Brain microvascular endothelial cell (primary cell): ENCODE measurements at places on chromosomes 4 and X.

DNA sequence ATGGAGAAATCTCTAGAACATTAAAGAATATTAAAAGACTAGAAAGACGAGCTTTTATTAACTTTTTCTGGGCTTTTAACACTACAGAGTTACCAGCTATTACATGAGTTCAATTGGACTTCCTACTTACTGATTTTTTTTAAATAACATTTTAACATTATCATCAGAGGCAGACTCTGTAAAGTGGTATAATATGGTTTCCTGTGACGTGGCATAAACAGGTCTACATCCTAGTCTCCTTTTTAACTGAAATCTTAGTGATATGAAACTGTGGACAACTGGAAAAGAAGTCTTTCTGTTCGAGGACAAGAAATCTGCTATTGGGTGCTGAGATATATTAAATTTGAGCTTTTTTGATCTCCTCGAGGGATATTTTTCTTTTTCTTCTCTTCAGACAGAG, 48.7 kb upstream of the ABCG2 start:
- no peak for DNase-seq

GRCh38 chr4:102687373-102687981, 73.3 kb downstream of the MANBA start:
- DNase-seq, result peak; percentile 20

GRCh38 chr4:118076958-118077766, 42.9 kb downstream of the NDST3 start:
- DNase-seq, result peak; percentile 45

DNA sequence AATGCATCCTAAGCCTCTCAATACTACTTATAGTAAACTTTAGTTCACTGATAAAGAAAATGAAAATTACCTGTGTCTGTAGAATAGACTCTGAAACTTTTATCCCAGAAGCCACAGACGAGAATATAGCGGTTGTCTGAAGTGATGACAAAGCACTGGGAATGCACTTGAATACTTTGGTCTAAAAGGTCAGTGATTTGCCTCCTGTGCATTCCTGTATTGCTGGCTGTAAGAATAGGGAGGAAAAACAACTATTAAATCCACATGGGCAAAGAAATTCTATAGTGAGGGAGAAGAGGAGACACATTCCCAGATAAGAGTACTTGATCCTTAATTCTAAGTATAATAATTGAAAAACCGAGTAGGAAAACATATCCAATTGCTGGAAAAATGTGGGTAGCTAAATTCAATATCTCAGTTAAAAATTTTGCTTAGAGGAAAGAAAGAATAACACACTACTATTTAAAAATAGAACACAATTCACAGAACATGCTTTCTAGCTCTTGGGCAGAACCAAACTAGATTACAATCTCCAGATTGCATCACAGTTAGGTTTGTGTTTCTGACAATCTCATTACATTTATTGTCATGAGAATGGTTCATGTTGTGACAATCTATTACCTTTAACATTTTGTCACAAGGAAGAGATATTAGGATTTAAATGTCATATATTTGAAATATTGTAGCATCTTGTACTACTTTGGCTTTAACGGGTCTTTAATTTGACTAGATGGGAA, 232.1 kb downstream of the DCLK2 start:
- DNase-seq, result peak; percentile 77

DNA sequence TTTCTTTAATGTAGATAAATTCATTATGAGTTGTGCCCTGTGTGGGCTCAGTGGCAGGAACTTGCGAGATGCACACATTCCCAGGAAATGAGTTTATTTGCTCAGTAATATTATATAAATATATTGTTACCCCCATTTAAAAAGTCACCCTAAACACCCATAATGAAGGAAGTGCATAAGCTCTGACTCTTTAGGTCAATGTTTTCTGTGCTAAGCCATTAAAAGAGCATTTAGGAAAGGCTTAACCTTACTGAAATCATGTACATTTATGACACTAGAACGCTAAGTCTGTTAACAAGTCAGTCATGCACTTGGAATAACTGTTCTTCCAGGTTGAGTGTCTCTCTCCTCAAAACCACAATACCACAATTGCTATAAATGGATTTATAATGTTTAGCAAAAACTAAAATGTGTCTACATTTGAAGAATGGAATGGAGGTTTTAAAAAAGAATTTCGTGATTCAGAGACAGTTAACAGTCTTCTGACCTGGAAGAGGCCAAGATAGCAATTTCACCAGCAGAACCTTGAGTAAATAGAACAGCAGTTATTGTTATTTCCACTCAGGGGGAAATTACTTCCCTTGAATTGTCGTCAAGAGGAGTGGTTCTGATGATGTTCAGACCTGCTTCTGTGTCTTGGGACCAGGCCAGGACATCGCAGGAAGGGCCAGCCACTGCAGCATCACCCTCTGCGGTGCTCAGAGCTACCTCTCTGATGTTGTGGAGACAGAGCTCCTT, 91.1 kb upstream of the VEGFC start:
- peak; percentile 69 for DNase-seq

DNA sequence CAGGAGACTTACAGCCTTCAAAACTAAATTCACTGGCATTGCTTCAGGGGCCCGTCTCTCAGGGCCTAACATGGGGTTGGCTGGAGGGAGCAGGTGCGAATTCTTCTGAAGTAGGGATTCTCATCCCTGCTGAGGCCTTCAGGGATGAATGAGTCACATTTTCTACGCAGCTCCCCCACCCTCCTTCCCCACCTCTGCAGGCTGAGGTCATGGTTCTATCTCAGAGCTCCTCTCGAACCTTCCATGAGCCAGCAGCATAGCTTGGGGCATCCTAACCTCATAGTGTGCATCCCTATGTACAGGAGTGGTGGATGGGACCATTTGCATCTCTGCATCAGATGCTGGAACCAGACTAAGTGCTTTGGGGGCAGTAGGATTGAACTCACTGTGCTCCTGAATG, 309.2 kb downstream of the EVC2 start:
- no peak for DNase-seq

GRCh38 chrX:107787827-107788226, 10.3 kb downstream of the NCBP2L start:
- no peak for DNase-seq
